Activated CD4-positive, alpha-beta T cell treated with anti-CD3 and anti-CD28 coated beads, Interleukin-2, amount 10 ng/mL, durations not matched to agents 7 days and 5 days (primary cell): ENCODE measurements at places on chromosomes 5 and 9. TPM values are rescaled to one million over a fixed set of nuclear protein-coding genes. Genes with fewer than 3 reads are reported as not detected.

Gene FYB1
- 480 TPM for total RNA-seq

Gene SLC25A2
- total RNA-seq, result 0.52 TPM

Gene CXCL14
- not detected for total RNA-seq

Gene SPINK6
- not detected for total RNA-seq

Gene NSD1
- total RNA-seq, result 92.9 TPM

Gene TCERG1
- total RNA-seq, result 95.3 TPM

Gene PCDHA5
- total RNA-seq, result not detected

Gene PCDHGB7
- total RNA-seq, result 0.07 TPM

Gene BBLN
- 92.5 TPM for total RNA-seq

Gene FOXD4L4
- total RNA-seq, result 0.19 TPM

Gene ALDOB
- not detected for total RNA-seq

Gene MSX2
- total RNA-seq, result 0.17 TPM

Gene AFAP1L1
- not detected for total RNA-seq

Gene ZSWIM6
- 3.8 TPM for total RNA-seq

Gene DAP
- 64.8 TPM for total RNA-seq

Gene ATP10B
- total RNA-seq, result not detected

Gene MARCHF11
- not detected for total RNA-seq

Gene UGT3A2
- not detected for total RNA-seq

Gene OSMR
- total RNA-seq, result not detected

Gene IL5
- 0.33 TPM for total RNA-seq

Gene INSL6
- not detected for total RNA-seq

Gene PCDHGB4
- not detected for total RNA-seq

Gene FBP2
- total RNA-seq, result not detected

Gene SURF2
- 16.0 TPM for total RNA-seq

Gene SLC24A2
- total RNA-seq, result not detected

Gene PCDHGC3
- total RNA-seq, result not detected

Gene DIRAS2
- not detected for total RNA-seq

Gene SLC6A19
- total RNA-seq, result not detected

Gene PCDHB13
- total RNA-seq, result not detected
